ENCODE measurements at places on chromosomes 12 and 14.

GRCh38 chr12:44869503-44869902 is 6.6 kb downstream of the NELL2 start:
- no peak for ATAC-seq

DNA sequence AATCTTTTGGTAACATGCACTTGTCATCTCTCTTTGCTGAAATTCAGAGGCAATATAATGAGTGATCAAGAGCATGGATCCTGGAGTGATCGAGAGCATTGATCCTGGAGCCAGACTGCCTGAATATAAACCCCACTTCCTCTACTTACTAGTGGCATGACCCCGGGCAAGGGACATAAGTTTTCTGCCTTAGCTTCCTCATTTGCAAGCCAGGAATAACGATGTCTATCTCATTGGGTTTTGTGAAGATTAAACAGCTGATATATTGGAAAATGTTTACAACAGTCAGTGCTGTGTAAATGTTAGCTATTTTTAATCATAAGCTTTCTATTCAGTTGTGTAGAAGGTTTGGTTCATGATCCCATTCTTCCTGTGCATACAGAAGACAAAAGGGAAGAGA is 2.4 kb upstream of the CSRNP2 start:
- ATAC-seq, result no peak

DNA sequence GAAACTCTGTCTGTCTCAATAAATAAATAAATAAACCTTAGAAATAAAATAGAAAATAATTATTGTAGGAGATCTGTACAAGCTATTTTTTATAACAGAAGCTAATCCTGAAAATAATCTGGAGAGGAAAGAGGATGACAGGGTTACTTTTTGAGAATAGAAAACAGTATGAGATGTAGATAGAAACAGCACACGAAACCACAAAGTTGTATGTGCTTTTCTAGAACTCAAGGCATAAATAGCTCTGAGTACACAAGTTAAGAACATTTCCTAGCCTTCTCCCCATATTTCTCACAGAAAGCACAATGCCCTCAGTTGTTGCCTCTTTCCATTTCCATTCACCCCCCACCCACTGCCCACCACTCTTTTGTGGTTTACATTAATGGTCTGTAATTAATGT is 35.7 kb downstream of the SLC38A4 start:
- no peak for ATAC-seq

DNA sequence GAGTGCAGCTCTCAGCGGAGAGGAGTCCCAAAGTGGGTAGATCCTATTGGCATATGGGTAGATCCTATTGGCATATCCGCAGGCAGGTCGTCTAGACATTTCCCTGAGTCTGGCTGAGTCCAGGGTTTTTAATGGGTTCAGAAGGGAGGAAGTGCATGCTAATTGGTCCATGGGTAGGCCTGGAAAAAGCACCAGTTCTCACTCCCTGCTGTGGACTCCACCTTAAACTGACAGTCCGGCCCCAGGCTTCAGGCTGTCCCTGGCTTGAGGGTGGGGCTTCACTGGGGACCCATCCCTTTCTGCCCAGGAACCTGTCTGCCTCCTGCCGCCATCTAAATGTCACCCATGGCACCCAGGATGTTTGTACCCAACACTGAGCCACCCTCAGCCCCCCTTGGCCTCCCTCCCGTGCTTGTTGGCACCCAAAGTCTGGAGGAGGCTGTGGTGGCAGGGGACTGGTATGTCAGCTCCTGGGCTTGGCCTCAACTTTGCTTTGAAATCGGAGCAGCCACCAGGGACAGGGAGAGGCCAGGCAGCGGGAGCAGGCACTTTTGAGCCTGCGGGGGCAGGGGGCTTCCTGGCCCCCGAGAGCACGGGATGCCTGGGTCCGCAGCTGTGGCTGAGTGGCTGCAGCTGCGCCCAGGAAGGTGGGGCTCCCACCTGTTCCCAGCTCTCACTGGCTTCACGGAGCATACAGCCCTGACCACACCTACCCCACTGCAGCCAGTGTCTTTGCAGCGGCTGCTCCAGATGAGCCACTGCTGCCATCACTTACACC is 29.6 kb upstream of the YAF2 start:
- no peak for ATAC-seq

DNA sequence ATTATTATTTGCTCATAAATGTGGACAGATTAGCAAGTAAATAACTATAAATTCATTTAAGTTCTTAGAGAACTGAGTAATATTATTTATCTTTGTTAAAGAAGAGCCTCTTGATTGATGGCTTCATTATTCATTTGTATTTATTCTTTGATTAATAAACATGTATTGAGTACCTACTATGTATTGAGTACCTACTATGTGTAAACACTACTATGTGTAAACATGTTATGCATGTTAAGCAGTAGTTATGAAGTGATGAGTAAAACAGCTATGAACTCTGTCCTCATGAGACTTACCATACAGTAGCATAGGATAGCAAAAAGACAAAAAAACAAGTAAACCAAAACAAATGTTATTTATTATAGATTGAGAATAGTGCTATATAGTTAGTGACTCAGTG is 61.9 kb downstream of the MNAT1 start:
- no peak for ATAC-seq

DNA sequence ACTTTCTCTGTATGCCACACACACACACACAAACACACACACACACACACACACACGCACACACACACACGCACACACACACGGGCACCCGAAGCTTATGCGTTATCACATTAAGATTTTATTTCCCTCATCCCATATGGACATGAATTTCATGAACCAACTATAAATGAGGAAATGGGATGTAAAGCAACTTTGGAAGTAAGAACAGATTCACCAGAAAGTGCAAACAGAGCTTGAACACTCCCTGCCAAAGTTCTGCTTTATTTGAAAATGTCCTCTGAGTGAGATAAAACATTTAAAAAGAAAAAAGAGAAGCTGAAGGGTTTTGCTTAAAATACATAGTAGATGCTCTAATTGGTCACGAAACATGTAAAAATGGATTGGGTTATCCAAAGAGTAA is 90.4 kb upstream of the OTX2 start:
- ATAC-seq, result no peak

DNA sequence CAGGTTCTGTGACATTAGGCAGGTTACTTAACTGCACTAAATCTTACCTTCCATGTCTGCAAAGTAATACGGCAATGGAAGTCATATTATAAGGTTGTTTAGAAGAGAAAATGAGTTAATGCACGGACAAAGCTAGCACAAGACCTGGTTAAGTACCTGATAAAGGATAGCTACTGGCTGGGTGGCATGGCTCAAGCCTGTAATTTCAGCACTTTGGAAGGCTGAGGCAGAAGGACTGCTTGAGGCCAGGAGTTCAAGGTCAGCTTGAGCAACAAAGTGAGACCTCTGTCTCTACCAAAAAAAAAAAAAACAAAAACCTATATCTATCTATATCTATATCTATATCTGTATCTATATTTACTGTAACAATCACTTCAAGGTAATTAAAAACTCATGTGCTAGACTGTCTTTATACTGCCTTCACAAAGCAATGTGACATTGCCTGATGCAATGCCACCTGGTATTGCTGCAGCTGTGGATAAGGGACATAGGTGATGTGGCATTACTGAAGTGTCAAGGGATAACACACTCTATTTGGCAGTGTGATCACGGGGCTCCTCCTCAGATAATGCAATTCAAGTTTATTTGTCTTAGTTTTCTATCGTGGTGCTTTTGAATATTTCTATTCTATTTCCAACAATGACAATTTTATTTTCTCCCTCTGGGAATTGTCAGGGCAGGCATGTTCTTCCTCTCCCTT is 107.1 kb downstream of the PAX9 start:
- ATAC-seq, result no peak

DNA sequence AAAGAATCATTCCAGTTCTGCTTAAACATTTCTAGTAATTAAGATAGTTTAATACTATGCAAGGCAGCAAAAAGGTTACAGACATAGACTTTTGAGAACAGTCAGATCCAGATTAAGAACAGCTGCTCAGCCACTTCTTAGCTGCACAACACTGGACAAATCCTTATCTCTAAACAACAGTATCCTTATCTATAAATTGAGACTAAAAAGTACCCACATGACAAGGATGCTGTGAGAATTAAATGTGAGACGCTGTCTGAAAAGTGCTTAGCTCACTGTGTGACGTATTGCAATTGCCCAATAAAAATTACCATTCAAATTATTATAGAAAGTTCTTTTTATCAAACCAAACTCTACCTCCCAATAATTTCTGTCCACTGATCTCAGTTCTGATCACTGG is 35.5 kb downstream of the BORCS5 start:
- ATAC-seq, result no peak

Measured in SK-N-SH treated with all-trans-retinoic acid at 6 μM for 48 hours (cell line).